Left colon (tissue), 2 donors: ENCODE measurements at places on chromosomes 2 and 18. TPM values are rescaled to one million over a fixed set of nuclear protein-coding genes. Genes with fewer than 3 reads are reported as not detected.

The EPB41L3 gene
- total RNA-seq: 98.6 TPM

The RFX8 gene
- not detected for total RNA-seq

The RBM43 gene
- 5.0 TPM for total RNA-seq

The KLHL29 gene
- total RNA-seq: 2.9 TPM
